ENCODE measurements at places on chromosomes 16 and 17. TPM values are rescaled to one million over a fixed set of nuclear protein-coding genes. Genes with fewer than 3 reads are reported as not detected.

DNA sequence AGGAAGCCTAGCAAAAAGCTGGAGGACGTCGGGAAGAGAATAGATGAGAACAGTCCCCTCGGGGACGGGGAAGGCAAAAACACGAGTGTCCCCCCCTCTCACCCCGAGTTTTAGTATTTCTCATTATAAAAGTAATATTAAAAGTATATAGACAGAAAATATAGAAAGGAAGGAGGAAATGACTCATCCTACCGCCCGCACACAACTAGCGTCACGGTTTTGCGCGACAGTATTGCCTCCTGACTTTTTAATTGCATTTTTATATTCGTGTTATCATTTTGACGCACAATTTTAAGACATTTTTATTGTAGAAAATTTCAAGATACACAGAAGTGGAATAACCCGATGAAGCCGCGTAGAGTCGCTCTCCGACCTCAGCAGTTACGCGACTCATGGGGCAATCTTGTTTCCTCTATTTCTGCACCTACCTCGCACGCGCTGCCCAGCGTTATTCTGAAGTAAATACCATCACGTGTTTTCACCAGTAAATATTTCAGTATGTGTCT lies 652 bp upstream of the SLC25A19 start:
- DNase-seq = peak; percentile 62

DNA sequence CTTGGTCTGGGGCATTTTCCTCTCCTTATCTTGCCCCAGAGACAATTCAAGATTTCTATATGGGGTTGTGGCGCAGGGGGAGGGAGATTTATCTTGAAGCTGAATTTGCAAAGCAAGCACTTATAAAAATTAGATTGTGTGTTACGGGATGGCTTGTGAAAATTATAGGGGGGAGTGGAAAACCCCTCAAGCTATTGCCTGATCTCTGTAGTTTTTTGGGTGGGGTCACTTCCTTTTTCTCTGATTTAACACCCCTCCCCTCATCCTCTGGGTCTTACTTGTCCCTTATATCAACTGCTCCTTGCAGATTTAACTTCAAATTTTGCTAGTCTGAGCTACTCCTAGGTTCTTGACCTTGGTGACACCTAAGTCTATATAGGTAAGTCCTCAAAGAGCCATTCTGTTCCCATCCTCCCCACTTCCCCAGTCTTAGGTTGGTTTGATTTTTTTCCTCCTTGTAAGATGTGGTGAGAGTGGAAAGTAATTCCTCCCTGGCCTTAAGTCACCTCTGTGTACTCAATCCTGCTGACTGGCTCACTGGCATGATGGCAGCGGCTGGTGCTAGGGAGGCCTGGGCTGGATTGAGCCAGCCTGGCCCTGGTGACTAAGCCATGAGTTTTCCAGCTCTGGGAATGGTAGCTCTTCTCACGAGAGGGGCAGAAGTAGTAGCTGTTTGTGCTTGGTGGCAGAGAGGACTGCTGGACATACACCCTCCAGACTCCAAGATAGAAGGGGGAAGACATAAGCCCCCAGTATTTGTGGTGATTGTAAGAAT lies 2.3 kb downstream of the ARL4D start:
- peak; percentile 62 for DNase-seq

GRCh38 chr16:49776085-49776595 lies 79.8 kb downstream of the ZNF423 start:
- no peak for DNase-seq

TELO2 gene
- 12.0 TPM for total RNA-seq

- DNase-seq = no peak
Measured at GRCh38 chr17:72937707-72938106, 154.8 kb downstream of the SLC39A11 start.

DNA sequence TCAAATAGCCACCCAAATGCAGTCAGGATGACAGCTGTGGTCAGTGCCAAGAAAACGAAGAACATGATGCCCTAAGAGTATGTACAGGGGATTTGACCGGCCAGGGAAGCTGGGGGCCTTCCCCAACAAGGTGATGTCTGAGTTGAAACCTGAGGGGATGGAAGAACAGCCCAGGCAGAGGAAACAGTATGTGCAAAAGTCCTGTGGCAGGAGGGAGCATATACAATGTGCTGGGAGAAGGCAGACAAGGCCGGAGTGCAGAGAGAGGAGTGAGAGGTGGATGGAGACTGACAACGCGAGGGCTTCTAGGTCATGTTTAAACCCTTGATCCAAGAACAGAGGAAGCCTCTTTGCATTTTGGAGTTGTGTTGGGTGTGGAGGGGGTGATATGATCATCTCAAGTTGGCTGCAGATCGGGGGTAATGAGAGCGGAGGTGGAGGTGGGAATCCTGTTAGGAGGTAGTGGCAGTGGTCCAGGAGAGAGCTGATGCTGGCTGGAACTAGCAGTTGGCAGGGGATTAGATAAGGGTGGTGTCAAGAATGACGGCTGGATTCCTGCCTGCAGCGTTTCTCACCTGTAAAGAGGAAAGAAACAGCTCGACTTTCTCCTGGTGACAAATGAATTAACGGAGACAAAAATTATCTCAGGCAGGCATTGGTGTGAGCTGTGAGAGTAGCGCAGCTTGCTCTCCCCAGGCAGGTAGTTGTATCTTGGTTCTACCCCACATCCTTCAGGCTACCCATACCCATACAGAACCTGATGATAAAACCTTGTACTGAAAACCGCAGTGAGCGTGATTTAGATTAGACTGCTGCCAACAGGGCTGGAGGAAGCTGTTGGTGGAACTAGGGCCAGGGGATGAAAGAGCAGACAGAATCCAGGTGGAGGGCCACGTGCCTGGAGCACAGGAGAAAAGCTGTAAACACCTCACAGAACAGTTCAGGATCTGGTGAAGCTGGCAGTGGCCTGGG lies 37.2 kb upstream of the NGFR start:
- DNase-seq = no peak

BRIP1 gene
- total RNA-seq = 4.0 TPM

DNA sequence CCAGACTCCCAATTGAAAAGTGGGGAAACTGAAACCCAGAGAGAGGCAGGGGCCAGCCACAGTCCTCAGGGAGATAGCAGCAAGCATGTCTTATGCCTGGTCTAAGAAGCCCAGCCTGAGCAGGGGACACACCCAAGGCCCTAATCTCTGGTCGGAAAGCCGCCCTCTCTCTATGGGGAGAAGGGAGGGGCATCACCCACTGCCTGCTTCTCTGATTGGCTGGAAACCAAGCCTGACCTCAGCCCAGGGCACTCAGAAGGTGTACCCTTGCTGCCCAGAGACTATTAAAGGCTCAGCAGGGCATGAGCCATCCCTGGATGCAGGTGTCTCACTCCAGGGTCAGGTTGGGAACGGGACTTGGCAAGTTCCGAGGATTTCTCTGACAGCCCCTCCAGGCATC lies 5.7 kb upstream of the KRT13 start:
- DNase-seq = peak; percentile 63

TRPV2 gene
- total RNA-seq = 1.8 TPM

GRCh38 chr16:46649588-46650253 lies 28.5 kb upstream of the SHCBP1 start:
- DNase-seq = no peak

- DNase-seq = no peak
Measured at GRCh38 chr17:8905331-8905730, 37.9 kb upstream of the PIK3R6 start.

All from hepatocyte (in vitro differentiated cells).